ENCODE measurements at places on chromosomes 12 and 14. TPM values are rescaled to one million over a fixed set of nuclear protein-coding genes. Genes with fewer than 3 reads are reported as not detected.
A peak's percentile ranks its signal among the peaks of the same experiment; 100 is the strongest.

- DNase-seq = no peak
- no peaks in the 10 kb centered on the region for H3K4me1 ChIP-seq
- H3K27ac ChIP-seq = no peak overlapping the region
- H3K4me3 ChIP-seq = no peak overlapping the region
- H3K36me3 ChIP-seq = no peaks in the 10 kb centered on the region
Measured at GRCh38 chr12:91058786-91059185, 962 bp upstream of the KERA start.

- no peaks in the 10 kb centered on the region for H3K36me3 ChIP-seq
- H3K27ac ChIP-seq = no peak within 1 kb of the TSS
- peaks cover 7% of the 10 kb centered on the region for H3K27me3 ChIP-seq
- H3K4me3 ChIP-seq = no peak within 1 kb of the TSS
- H3K4me1 ChIP-seq = peaks cover 30% of the 10 kb centered on the region
- no peak for DNase-seq
Measured at GRCh38 chr12:54028314-54029201, at the start of gene HOXC6. TSS of gene HOXC6 (plus strand) at chr12:54028440. CDS start at chr12:54028522, 82 bp downstream.

- H3K27me3 ChIP-seq = no peaks in the 10 kb centered on the region
- H3K36me3 ChIP-seq = no peaks in the 10 kb centered on the region
- H3K27ac ChIP-seq = no peak overlapping the region
- no peak for DNase-seq
- H3K4me1 ChIP-seq = no peaks in the 10 kb centered on the region
- H3K4me3 ChIP-seq = no peak overlapping the region
Measured at GRCh38 chr12:107365703-107366102, 272.4 kb upstream of the CRY1 start.

DNA sequence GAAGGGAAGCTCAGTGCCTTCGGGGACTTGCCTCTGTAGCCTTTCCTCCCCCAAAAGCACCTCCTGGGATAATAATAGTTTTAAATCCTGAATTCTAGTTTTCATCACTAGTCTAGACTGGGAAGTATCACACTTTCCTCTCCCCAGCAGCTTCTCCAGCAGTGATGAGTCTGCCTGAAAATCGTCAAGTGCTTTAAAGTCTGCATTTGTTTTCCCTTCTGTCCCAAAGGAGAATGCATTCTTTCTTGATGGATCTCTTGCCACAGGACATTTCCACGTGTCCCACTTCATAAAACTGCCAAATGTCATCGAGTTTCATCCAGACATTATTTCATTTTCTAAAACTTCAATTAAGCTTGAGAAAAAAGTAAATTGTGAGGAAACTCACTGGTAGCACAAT lies 15.0 kb downstream of the CSRP2 start:
- H3K4me1 ChIP-seq = no peaks in the 10 kb centered on the region
- no peak overlapping the region for H3K27ac ChIP-seq
- no peaks in the 10 kb centered on the region for H3K36me3 ChIP-seq
- no peak for DNase-seq

- H3K4me1 ChIP-seq = no peaks in the 10 kb centered on the region
- no peak for DNase-seq
- no peak overlapping the region for H3K27ac ChIP-seq
- no peaks in the 10 kb centered on the region for H3K36me3 ChIP-seq
- H3K4me3 ChIP-seq = no peak overlapping the region
- no peaks in the 10 kb centered on the region for H3K27me3 ChIP-seq
Measured at GRCh38 chr12:119399301-119399700, 64.8 kb downstream of the CCDC60 start.

- H3K4me3 ChIP-seq = no peak overlapping the region
- no peak for DNase-seq
- H3K4me1 ChIP-seq = no peaks in the 10 kb centered on the region
- H3K27me3 ChIP-seq = no peaks in the 10 kb centered on the region
- H3K27ac ChIP-seq = no peak overlapping the region
Measured at GRCh38 chr14:102203382-102203781, 63.7 kb downstream of the WDR20 start.

DNA sequence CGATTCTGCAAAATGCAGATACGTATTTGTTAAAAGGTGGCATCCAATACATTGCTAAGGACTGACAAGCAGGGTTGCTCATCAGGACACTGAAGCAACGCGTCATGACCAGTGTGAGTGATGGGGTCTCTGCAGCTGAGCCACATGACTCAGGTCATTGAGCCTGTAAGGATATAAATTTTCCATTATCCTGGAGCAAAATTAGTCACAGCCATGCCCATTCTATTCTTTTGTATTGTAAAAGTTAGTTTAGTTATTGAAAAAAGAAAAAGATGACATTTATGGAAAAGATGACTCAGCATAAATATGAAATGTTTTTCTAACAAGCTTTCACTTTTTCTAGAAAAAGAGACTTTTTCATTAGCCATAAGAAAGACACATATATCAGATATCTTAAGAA lies 268.0 kb upstream of the TMEM132C start:
- H3K36me3 ChIP-seq = no peaks in the 10 kb centered on the region
- no peak overlapping the region for H3K4me3 ChIP-seq
- H3K27me3 ChIP-seq = no peaks in the 10 kb centered on the region
- DNase-seq = no peak
- no peak overlapping the region for H3K27ac ChIP-seq
- no peaks in the 10 kb centered on the region for H3K4me1 ChIP-seq

- no peaks in the 10 kb centered on the region for H3K27me3 ChIP-seq
- peak within 1 kb of the TSS; percentile 76 for H3K4me3 ChIP-seq
Measured at GRCh38 chr14:94173885-94174603, at the start of gene PPP4R4. TSS of gene PPP4R4 (plus strand) at chr14:94174322. CDS start at chr14:94174466, 144 bp downstream.

DNA sequence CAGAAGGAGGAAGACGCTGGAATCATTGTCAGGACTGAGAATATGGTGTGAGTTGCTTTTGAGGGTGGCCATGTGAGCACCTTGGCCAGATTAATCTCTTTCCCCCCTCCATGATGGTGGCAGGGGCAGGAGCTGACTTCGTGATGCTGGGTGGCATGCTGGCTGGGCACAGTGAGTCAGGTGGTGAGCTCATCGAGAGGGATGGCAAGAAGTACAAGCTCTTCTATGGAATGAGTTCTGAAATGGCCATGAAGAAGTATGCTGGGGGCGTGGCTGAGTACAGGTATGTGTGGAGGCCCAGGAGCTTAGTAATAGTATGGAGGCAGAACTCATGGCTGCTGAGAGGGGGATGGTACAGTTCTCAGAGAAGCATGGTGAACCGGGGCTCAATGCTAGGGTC lies 4.3 kb downstream of the TINF2 start:
- H3K27me3 ChIP-seq = no peaks in the 10 kb centered on the region
- H3K4me1 ChIP-seq = peaks cover 55% of the 10 kb centered on the region
- no peak overlapping the region for H3K4me3 ChIP-seq
- H3K27ac ChIP-seq = no peak overlapping the region

DNA sequence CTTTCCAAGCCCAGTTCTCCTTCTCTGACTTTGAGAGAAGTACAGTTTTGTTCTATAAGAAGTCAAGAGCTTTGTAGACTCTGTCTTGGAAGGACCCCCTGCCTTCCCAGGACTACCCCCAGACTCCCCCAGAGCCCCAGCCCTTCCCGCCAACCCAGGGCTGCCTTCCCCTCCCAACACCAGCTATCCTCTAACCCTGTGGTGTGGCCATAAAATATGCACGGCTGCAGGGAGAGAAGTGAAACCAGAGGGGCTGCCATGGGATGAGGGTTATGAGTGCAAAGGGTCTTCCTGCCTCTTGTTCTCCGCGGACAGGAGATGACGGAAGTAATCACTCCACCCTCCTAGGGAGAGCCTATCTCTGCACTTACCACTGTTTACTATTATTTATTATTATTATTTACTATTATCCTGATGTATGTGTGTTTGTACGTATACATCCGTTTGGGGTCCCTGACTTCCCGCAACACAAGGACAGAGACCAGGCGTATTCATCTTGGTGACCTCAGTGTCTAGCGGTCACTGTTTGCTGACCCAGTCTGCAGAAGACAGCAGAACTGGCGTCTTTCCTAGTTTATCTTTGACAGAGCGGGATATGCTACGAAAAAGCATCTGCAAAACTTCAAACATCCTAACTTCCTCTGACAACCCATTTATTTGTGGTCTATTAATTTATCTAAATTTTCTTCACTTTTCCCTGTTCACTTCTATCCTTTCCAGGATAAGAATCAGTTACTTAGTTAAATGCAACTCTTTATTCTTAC lies 3.5 kb upstream of the SCNN1A start:
- no peak overlapping the region for H3K4me3 ChIP-seq
- H3K4me1 ChIP-seq = peaks cover 61% of the 10 kb centered on the region
- H3K27me3 ChIP-seq = no peaks in the 10 kb centered on the region
- no peaks in the 10 kb centered on the region for H3K36me3 ChIP-seq

DNA sequence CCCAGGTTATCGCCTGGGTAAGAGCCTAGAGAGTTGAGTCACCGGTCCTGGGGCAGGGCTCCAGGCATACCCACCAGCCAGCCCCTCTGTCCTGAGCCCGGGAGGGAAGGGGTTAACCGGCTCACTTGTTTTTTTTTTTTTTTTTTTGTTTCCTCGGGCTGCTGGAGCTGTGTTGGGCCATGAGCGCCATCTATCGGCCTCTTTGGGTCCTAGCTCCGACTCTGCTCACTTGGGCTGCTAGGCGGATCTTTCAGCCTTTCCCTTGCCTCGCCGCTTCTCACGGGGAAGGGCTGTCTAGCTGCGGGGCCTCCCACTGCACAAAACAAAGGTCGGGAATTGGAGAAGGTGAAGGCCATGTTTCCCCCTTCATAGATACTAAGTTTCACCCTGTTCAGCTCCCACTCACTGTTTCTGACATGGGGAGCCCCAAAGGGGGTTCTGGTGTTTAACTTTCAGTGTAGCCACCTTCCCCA lies 2.8 kb upstream of the SMUG1 start:
- H3K4me3 ChIP-seq = no peak overlapping the region
- no peaks in the 10 kb centered on the region for H3K27me3 ChIP-seq
- H3K36me3 ChIP-seq = no peaks in the 10 kb centered on the region
- peaks cover 12% of the 10 kb centered on the region for H3K4me1 ChIP-seq
- DNase-seq = no peak
- no peak overlapping the region for H3K27ac ChIP-seq

DNA sequence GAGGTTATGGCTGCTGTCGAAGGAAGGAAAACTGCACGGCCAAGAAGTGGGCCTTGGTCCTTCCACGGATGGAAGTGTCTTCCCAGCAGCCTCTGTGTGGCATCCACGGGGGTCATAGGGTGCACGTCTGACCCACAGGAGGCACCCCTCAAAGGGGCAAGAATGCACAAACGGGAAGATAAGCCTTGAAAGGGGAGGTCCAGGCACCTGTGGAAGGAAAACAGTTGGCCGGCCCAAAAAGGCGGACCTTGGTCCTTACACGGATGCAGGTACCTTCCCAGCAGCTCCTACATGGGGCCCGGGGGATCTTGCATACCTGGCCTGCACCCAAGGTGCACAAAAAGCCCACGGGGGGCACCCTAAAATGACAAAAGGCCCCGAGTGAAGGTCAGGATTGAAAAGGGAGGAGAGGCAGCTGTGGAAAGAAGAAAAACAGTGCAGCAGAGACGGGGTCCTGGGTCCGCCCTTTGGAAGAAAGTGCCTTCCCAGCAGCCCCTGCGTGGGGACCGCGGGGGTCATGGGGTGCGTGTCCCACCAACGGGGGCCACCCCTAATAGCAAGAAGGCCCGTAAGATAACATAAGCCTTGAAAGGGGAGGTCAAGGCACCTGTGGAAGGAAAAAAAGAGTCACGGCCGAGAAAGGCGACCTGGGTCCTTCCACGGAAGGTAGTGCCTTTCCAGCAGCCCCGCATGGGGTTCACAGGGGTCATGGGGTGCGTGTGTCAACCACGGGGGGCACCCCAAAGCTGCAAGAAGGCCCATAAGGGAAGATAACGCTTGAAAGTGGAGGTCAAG lies 276.1 kb downstream of the ALG10 start:
- H3K4me3 ChIP-seq = no peak overlapping the region
- no peaks in the 10 kb centered on the region for H3K4me1 ChIP-seq
- H3K36me3 ChIP-seq = no peaks in the 10 kb centered on the region
- H3K27me3 ChIP-seq = no peaks in the 10 kb centered on the region
- no peak overlapping the region for H3K27ac ChIP-seq

DNA sequence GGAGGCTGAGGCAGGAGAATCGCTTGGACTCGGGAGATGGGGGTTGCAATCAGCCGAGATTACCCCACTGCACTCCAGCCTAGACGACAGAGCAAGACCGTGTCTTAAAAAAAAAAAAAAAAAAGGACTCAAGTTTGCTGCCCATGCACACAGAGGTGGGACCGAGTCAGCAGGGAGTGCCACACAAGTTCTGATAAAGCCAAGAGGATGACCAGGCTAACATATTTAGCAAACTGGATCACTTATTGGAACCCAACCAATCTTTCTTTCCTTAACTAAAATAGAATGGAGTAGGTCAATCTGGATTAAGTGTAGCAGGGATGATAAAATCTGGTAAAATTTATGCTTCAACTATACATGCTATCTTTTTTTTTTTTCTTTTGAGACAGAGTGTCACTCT lies 190.4 kb upstream of the FOXN3 start:
- no peaks in the 10 kb centered on the region for H3K27me3 ChIP-seq
- DNase-seq = peak; percentile 16
- H3K27ac ChIP-seq = no peak overlapping the region

- no peak overlapping the region for H3K4me3 ChIP-seq
- no peaks in the 10 kb centered on the region for H3K27me3 ChIP-seq
- DNase-seq = no peak
- H3K27ac ChIP-seq = no peak overlapping the region
- H3K36me3 ChIP-seq = no peaks in the 10 kb centered on the region
Measured at GRCh38 chr12:55901881-55902490, 25.7 kb downstream of the PYM1 start.

- peaks cover 12% of the 10 kb centered on the region for H3K4me1 ChIP-seq
- H3K27me3 ChIP-seq = no peaks in the 10 kb centered on the region
- no peaks in the 10 kb centered on the region for H3K36me3 ChIP-seq
- no peak overlapping the region for H3K27ac ChIP-seq
- no peak overlapping the region for H3K4me3 ChIP-seq
Measured at GRCh38 chr12:6664902-6665301, 2.0 kb upstream of the ING4 start.

DNA sequence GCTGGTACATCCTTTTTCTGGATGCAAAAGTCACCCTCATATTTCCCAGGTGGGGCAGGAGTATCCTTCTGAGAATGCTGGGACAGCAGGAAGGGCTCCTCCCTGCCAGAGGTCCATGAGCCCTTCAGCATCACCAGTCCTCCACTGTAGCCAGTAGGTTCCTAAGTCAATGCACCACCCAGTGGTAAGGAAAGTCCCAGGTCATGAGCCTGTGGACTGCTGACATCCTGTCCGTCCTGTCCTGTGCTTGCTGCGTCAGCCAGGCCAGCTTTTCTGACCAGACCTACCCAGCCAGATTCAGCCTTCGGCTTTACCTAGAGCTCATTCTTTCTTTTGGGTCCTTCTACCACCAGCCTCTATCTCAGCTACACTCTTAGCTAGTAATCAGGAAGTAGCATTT lies 23.0 kb upstream of the ACTN1 start:
- no peaks in the 10 kb centered on the region for H3K36me3 ChIP-seq
- no peak overlapping the region for H3K27ac ChIP-seq
- no peak for DNase-seq
- H3K4me1 ChIP-seq = peaks cover 19% of the 10 kb centered on the region

GRCh38 chr14:76862546-76863282 lies 36.5 kb downstream of the LRRC74A start:
- no peaks in the 10 kb centered on the region for H3K36me3 ChIP-seq
- peaks cover 4% of the 10 kb centered on the region for H3K4me1 ChIP-seq
- no peak overlapping the region for H3K4me3 ChIP-seq
- DNase-seq = no peak
- no peak overlapping the region for H3K27ac ChIP-seq

STAB2 gene
- 0.25 TPM for total RNA-seq

ARHGDIB gene
- 153 TPM for total RNA-seq

TMEM132D gene
- not detected for total RNA-seq

KRT78 gene
- total RNA-seq = 89.1 TPM

TMEM120B gene
- total RNA-seq = 3.9 TPM

FAM222A gene
- total RNA-seq = 1.5 TPM

ENDOU gene
- total RNA-seq = 21.4 TPM
